ENCODE measurements at places on chromosomes 12 and 14.

GRCh38 chr12:30978639-30979038 is 52.1 kb downstream of the TSPAN11 start:
- no peak for DNase-seq

GRCh38 chr14:89332031-89332430 is 85.0 kb downstream of the FOXN3 start:
- no peak for DNase-seq

GRCh38 chr12:104106965-104107364 is 31.0 kb downstream of the NFYB start:
- DNase-seq = no peak

- DNase-seq = no peak
These were observed 32.0 kb downstream of the RFLNA start for GRCh38 chr12:124326871-124327270.

- peak; percentile 94 for DNase-seq
These were observed 411.9 kb downstream of the FUT8 start for GRCh38 chr14:65824285-65824977.

GRCh38 chr12:94641283-94641682 is 9.1 kb downstream of the TMCC3 start:
- no peak for DNase-seq

DNA sequence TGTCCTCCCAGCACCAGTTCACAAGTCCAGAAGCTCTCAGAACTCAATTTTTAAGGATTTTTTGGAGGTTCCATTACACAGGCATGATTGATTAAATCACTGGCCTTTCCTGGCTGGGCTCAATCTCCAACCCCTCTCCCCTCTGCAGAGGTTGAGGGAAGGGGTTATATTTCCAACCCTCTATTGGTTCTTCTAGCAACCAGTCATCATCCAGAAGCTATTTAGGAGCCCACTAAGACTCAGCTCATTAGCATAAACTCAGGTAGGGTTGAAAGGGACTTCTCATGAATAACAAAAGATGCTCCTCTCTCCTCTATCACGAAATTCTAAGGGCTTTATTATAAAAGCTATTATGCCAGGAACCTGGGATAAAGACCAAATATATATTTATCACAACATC is 41.5 kb downstream of the SPPL3 start:
- DNase-seq = no peak

GRCh38 chr12:11862798-11863197 is 207.9 kb upstream of the BCL2L14 start:
- no peak for DNase-seq

DNA sequence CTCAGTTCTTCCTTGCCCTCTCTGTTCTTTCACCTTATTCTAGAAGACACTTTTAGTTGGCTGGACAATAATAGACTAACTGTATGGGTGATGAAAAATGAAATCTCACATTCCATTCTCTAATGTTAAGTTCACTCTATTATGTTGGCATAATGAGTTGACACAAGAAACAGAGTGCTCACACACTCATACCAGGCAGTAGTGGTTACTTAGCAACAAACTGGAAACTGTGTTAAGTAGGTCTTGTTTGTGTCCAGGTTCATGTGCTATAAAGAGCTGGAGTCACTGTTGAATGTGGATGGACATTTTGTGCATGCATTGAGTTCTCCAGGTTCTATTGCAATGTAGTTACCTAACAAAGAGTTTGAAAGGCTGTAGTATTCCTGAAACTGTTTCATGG is 16.9 kb upstream of the PPP4R4 start:
- no peak for DNase-seq
